WERI-Rb-1 (cell line): ENCODE measurements at places on chromosomes 5 and 9.

DNA sequence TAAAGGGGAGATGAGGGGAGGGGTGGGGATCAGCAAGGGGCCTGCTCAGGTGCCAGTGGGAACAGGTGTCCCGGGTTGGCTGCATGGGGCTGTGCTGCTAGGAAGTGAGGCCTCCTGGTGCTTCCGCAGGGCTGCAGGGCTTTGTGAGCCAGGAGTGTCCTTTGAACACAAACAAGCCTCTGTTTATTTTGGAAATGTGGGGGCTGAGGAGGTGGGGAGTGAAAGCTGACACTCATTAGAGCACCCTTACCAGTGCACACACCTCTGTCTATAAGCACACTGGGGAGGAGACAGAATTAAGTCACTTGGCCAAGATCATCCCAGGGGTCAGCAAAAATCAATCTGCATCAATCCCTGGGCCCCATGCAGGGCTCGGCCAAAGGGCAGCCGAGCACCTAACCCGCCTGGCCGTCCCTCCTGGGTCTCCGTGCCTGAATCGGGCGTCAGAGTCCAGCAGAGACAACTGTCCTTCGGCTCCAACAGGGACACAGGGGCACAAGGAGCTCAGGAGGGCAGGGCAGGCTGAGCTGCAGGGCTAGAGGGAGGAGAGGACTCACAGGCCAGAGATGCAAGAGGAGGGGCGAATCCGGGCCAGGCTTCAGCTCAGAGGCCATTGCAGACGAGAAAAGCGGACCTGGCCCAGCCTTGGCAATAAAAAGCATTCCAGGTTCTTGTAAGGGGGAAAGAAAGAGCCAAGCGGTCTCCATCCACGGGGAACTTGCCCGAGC lies 99.8 kb downstream of the VAV2 start:
- no peak for DNase-seq

- no peak for DNase-seq
These were observed 13.5 kb downstream of the PCAT7 start for GRCh38 chr9:94568250-94568889.

- no peak for DNase-seq
These were observed 86.1 kb downstream of the LIX1 start for GRCh38 chr5:97056263-97056662.

GRCh38 chr9:36770025-36770424 lies 197.3 kb downstream of the MELK start:
- DNase-seq, result no peak

DNA sequence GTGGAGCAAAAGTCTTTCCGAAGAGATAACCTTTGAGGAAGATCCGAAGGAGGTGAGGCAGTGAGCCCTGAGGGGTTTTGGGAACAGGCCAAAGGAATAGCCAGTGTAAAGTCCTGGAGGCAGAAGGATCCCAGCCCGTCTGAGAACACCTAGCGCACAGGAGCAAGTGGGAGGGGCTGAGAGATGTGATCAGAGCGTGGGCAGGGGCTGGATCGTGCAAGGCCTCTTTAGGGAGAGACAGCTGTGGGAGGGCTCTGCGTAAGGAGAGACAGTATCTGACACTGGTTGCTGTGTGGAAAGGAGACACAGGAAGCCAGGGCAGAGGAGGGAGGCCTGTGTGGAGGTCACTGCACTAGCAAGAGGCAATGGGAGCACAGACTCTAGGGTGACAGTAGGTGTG lies 68.2 kb downstream of the BARX1 start:
- DNase-seq, result peak; percentile 6

DNA sequence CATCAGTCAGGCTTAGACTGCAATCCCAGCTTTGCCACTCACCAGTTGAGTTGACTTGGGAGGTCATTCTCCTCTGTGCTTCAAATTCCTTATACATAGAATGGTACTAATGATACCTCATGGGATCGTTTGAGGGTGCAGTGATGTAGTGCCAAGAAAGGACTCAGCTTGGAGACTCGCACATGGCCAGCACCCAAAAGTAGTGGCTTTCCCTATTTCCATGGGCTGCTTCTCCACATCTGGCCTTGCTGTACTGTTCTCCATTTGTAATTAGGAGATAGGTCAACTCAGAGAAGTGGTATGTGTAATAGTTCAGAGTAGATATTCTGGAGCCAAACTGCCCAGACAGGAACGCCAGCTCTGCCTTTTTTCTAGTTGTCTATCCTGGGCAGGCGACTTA lies 5.5 kb downstream of the CCL19 start:
- DNase-seq, result no peak

- DNase-seq, result no peak
These were observed 379.3 kb downstream of the CDH12 start for GRCh38 chr5:22473886-22474285.

DNA sequence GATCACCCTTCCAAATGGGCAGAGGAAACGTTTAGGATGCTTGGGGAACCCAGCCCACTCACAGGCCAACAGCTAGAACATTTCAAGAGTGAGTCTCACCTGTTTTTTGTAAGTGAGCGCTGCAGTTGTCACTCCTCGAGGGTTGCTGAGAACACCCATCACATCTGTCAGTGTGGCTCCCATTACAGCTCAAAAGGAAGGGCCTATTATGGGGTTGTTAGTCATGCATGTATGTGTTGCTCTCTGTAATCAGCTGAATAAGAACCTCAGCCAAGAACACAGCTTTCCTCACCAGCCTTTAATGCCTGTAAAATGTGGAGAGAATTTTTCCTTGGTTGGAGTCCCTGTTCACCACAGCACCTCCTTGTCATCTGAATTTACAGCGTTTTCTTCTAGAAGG lies 196.3 kb upstream of the KLF4 start:
- DNase-seq, result no peak

- no peak for DNase-seq
These were observed 747.6 kb upstream of the EDIL3 start for GRCh38 chr5:85132269-85132668.

DNA sequence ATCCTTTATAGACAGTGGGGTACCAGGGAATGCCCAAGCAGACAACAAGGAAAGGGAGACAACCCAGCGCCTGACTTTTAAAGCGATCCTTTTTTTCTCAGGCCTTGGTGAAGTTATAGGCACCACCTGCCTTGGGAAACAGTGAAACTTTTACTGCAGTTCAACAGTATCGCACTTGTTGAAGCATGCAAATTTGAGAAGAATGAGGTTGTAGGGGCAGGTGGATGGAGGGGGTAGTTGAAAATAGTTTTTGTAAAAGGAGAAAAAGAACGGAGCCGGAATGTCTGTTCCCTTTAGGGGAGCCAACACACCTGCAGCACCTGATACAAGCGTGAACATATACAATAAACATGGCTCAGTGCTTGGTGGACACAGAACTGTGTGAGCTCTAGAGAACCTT lies 190.2 kb upstream of the NR3C1 start:
- DNase-seq, result no peak

DNA sequence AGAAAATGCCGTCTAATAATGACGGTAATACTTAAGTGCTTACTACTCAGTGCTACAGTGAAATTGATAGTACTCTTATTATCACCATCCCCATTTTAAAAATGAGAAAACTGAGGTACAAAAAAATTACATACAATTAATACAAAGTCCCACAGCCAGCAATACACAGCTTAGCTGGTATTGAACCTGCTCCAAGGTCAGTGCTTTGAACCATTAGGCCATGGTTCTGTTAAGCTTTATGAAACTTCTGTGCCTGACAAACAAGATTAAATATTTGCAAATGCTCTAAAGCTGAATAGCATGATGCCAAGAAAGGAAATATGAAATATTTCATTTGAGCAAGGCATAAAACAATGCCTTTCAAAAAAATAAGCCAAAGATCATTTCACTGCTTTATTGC lies 357.2 kb downstream of the ARRDC3 start:
- DNase-seq, result no peak

DNA sequence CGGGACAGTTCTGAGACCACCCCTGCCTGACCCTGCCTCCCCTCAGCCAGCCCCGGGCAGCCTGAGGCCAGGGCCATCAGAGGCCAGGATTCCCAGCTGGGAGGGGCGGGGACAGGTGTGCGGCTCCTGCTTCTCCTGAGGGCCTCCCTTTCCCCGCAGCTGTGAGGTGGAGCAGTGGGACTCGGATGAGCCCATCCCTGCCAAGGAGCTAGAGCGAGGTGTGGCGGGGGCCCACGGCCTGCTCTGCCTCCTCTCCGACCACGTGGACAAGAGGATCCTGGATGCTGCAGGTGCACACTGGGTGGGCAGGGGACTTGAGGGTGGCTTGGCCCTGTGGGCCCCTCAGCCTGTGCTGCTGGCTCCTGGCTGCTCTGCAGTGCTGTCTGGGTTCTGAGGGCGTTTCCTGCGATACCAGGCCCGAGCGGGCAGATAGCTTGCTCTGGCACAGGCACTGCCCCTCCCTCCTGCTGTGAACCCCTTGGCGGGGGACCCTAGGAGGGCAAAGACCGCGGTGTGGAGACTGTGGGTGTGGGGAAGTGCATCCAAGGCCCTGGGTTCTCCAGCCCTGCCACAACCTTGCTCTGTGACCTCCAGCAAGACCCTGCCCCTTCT lies 2.3 kb downstream of the GRHPR start:
- DNase-seq, result no peak

- DNase-seq, result no peak
These were observed 295.4 kb upstream of the DAB2 start for GRCh38 chr5:39720136-39720535.

- peak; percentile 29 for DNase-seq
These were observed 735 bp downstream of the PTGR1 start for GRCh38 chr9:111598733-111599091.

GRCh38 chr5:95861221-95861863 lies 38.8 kb upstream of the GLRX start:
- DNase-seq, result no peak

- no peak for DNase-seq
These were observed 5.6 kb downstream of the BNC2 start for GRCh38 chr9:16864649-16865434.

GRCh38 chr5:80780761-80781285 lies 126.0 kb upstream of the DHFR start:
- DNase-seq, result no peak

GRCh38 chr5:155097995-155098394 lies 84.4 kb downstream of the KIF4B start:
- no peak for DNase-seq

GRCh38 chr5:157549954-157550549 lies 25.5 kb downstream of the ADAM19 start:
- DNase-seq, result no peak
